ENCODE measurements at places on chromosomes 1 and 21.

DNA sequence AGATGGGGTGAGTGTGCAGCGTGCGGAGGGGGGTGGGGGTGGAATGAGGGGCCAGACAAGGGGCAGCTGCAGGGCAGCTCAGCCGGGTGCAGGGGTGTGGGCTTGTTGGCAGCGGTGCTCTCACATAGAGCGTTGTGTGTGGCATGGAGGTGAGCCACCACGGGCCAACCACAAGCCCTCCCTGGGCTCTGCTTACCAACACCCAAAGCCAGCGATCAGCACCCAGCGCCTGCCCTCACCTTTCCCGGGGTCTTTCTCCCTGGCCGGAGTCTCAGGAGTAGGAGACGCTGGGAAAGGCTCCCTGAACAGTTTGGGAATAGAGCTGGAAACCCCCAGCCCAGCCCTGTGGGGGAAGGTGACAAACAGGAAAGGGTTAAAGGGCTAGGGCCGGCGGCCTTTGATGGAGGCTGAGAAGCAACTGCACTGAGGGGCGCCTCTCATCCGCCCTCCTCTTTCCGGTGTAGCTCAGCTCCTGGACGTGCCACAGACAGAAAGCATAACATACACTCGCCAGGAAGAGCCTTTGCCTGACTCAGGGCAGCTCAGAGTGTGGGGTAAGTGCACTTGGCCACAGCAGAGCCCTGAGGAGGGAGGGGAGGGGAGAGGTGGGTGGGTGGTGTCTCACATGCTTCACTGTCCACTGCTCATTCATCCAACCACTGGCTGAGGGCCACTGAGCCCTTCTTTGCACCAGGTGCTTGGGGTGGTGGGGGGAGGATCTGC is 577 bp downstream of the IKBKE start:
- DNase-seq, result peak; percentile 32

DNA sequence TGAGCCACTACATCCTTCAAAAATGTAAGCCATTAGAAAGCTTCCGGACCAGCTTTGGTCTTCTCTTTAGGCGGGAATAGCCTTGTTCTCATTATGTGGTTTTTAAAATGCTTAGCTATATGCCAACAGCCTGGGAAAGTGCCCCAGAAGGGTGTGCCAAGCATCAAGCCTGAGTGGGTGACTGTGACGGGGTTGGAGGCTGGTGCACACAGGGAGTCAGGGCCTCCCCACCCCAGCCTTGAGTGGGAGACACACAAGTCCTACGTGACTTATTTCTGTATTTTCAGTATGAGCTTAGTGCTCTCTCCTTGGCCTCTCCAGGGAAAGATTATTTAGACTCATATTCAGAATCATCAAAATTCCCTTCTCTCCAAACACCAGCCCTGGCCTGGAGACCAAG is 9.8 kb downstream of the UBASH3A start:
- peak; percentile 43 for DNase-seq

DNA sequence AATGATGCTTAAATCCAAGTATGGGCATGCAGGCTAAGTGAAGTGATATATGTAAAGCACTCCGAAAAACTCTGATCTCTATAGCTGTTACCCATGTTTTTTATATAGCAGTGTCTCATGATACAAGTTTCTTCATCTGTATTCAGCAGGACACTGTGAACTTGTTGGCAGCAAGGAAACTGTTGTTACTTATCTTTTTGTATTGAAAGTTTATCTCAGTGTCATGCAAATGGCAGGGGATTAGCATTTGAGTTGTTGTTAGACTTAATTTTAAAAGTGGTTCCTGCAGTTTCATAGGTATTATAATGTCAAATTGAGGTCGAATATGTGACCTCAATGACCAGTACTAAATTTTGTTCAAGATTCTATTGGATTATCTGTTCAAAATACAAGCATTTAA is 47.9 kb downstream of the NCAM2 start:
- no peak for DNase-seq

DNA sequence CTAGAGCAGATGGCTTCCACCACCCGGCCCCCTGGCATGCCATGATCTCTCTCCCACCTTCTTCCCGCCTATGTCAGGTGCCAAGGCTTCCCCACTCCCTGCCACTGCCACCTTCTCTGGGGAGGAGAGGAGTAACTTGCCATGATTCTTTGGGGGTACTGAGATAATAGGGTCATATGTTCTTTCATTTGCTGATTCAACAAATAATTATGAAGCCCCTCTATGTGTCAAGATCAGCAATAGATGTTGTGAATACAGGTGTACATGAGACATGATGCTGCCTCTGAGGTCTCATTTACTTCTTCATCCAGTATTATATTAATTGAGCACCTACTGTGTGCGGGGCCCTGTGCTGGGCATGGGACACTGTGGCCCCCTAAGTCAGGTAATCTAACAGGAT is 6.0 kb upstream of the VWA5B1 start:
- no peak for DNase-seq

DNA sequence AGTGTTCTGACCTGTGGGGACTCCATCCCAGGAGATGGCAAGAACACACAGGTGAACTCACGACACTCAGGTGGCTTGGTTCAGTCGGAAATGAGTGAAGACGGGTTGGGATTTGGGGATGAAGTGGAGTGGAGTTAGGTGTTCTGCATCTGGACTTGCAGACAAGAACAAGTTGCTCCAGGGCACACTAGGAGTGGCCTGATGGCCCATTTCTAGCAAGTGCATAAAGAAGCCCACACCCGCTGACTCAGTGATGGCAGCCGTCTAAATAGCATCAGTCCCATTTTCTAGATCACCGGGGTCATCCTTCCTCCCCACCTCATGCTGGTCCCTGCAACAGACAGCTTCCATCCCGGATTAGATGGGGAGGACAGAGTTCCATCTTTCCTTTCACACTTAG is 278.4 kb downstream of the C1orf94 start:
- no peak for DNase-seq

DNA sequence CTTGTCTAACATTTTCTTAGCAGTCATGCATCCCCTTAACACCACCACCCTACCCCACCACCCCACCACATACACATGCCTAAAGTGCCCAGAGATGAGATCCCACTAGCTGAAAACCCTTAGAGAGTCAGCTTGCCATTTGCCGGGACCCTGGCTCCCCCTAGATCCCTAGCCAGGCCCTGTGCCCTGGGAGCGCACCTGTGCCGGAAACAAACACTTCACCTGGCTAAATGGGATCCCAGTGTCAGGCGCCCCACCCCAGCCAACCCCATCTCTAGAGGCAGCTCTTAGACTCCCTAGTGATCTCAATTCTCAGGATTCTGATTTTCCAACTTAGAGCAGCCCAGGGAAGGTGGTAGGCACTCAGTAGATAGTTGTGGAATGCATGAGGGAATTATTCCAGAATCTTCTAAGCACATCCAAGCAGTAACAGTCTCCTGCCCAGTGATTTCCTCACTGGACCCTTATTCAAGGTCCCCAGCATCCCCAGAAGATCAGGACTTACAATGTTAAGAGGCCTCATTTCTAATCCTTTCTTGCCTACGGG is 105.2 kb downstream of the LAMC2 start:
- DNase-seq, result no peak

GRCh38 chr21:43688906-43689305 is 29.5 kb downstream of the RRP1B start:
- DNase-seq, result no peak

GRCh38 chr21:42467140-42467983 is 28.7 kb downstream of the RSPH1 start:
- DNase-seq, result no peak

- DNase-seq, result no peak
Observed at GRCh38 chr21:25127007-25127406, 480.3 kb downstream of the MRPL39 start.

GRCh38 chr1:168861421-168862004 is 132.5 kb upstream of the DPT start:
- DNase-seq, result no peak

DNA sequence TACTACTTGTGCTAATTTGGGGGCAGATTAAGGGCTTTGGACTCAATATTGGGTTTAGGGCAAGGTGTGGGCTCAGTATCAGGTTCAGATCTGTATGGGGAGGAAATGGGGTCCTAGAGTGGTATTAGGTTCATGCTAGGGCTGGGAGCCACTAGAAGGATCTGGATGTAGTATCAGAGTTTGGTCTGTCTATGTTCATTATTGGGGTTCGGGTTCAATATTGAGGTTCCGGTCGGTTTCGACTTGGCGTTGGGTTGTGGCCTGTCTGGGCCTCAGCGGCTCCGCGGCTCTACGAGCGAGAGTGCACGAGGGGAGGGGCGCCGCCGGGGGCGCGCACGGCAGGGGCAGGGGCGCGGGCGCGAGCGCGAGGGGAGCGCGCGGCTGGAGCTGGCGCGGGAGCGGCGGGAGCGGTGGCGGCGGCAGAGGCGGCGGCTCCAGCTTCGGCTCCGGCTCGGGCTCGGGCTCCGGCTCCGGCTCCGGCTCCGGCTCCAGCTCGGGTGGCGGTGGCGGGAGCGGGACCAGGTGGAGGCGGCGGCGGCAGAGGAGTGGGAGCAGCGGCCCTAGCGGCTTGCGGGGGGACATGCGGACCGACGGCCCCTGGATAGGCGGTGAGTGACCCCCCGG is at the start of gene PTPRF:
PTPRF (plus strand) TSS at position 401 of the 624 bp plus-strand sequence. CDS start 14,193 bp downstream, outside the sequence.
- no peak for DNase-seq

DNA sequence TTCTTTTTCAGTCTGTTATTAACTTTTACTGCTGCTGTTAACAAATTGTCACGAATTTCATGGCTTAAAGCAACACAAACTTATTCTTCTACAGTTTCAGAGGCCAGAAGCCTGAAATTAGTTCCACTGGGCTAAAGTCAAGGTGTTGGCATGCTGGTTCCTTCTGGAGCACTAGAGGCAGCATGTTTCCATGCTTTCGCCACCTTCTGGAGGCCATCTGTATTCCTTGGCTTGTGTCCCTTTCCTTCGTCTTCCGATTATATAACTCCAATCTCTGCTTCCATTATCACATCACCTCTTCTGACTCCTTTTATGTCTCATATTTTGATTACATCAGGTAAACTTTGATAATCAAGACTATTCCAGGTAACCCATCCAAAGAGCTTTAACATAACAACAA is 1742.1 kb downstream of the BRINP3 start:
- DNase-seq, result no peak

- no peak for DNase-seq
Observed at GRCh38 chr21:45223236-45224185, 64.2 kb downstream of the POFUT2 start.

DNA sequence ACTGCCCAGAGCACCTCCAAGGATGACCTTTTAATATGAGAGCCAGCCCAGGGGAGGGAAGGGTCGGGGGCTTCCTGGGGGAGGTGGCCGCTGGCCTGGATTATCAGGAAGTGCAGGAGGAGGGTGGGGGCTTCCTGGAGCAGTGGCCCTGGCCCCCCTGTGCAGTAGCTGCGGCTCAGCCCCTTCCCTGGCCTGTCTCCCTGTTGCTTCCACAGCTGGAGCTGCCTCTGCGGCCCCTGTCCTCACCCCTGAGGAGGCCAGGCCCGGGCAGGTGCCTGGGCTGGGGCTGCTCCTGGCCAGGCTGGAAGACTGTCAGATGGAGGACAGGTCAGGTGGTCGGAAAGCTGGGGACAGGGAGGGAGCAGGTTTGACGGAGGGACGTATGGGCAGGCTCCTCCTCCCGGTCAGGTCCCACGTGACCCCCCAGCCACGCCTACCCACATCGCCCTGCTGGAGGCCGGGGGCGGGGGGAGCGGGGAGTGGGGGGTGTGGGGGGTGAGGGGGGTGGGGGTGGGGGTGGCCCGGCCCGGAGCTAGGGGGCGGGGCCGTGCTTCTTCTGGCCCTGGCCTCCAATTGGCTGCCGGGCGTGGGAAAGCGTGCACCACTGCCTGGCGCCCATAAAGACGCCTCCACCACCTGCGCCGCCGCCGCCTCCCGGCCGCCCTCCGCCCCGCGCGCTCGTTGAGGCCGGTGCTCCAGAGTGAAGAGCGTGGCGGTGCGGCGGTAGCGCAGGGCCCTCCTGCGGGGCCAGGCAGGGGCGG is 10.2 kb upstream of the TNFRSF14 start:
- DNase-seq, result peak; percentile 89

GRCh38 chr1:145707183-145707867 is at the start of gene PDZK1:
PDZK1 (minus strand) TSS chr1:145707368; CDS start chr1:145688021, 19,347 bp downstream.
- no peak for DNase-seq

DNA sequence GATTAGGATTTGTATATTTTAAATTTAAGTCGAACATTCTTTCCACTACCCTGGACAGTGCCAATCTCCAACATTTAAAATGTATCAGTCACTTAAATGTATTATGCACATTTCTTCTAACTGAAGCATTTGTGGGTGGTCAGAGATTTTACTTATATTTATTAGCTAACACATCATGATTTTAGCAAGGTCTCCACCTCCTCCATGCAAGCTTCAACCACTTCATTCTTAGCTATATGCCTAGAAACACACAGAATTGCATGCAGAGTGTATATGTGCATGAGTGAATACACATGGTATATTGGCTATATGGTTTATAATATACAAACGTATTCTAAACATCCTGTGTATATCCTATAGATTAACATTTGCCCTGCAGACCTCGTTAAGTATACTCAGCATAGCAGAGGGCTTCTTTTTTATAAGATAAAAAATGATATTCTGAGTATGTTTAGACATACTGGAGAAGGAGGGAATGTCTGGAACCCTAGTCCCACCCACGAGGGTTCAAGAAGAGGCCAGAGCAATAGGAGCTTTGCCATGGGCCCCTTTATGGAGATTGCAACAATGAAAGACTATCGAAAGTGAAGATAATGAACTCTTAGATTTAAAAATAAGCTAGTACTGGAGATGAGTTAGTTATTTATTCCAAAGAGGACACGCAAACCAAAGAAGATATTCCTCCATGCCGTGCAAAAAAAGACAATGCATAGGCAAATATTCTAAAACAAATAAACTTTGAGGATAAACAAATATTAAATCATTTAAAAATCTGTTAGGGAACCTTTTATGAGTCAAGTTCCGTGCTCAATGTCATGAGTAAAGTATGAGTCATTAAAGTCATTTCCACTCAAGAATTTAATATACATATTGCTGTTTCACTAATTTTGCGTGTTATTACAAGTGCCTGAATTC is 480.4 kb downstream of the SIPA1L2 start:
- DNase-seq, result no peak

DNA sequence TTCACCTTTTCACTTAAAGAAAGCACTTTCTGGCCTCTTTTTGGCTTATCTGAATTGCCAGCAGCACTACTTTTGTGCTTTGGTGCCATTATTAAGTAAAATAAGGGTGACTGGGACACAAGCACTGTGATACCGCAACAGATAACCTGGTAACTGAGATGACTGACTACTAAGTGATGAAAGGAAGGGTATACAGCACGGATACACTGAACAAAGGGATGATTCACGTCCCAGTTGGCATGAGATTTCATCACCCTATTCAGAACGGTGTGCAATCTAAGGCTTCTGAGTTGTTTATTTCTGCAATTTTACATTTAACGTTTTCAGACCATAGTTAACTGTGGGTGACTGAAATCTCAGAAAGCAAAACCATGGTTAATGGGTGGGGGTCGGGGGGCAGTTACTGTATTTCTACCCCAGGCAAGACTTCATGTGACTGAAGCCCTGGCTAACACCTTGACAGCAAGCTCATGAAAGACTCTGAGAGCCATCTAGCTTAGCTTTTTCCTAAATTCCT is 102.8 kb downstream of the CLIC6 start:
- no peak for DNase-seq

DNA sequence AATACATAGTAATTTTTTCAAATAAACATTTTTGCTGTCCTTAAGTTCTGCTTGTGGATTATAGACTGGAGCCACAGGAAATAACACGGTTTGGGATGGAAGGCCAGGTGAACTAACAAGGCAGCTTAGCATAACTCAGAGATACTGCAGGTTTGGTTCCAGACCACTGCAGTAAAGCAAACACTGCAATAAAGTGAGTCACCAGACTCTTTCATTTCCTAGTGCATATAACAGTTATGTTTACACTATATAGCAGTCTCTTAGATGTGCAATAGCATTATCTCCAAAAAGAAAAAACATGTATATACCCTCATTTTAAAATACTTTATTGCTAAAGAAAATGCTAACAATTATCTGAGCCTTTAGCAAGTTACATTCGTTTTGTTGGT is 22.0 kb downstream of the LRRC42 start:
- no peak for DNase-seq

Measured in stimulated activated CD4-positive, alpha-beta T cell treated with anti-CD3 and anti-CD28 coated beads, Interleukin-4, amount 100 ng/mL, for 4 hours (primary cell).